LNCaP clone FGC (cell line): ENCODE measurements at places on chromosomes 4 and X.

- DNase-seq: no peak
Measured at GRCh38 chr4:34649716-34650115, 1594.6 kb downstream of the ARAP2 start.

DNA sequence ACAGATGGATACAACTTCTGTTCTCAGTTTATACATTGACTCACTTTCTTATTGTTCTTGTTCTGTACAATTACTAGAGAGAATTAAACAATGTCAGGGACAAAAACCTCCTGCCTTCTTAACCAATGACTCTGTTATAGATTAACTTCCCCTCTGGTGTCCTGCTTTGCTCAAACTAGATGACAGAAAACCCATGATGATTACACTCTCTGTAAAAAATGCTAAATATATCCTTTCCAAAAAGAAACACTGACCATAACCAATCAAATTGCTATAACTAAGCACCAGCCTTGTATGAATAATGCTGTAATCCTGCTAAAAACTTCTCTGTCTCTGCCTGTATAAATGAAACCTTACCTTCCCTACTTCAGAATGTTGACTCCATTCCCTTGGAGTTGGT, 29.8 kb upstream of the IL13RA2 start:
- no peak for DNase-seq

DNA sequence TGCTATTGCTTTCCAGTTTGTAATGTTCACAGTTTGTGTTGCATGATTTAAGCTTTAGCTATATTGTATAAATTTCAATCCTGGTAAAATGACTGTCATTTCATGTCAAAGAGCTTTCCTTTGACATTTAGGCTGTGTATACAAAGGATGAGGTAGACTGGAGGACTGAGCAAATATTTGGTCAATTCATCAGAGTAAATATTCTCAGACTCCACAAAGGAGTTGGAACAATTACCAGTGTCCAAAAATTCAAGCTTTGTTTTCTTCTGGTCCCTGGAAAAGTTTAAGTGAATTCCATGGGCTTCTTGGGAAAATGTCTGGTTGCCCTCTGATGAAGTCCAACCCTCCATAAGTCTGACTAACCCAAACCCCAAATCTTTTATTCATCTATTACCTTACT, 682.4 kb downstream of the DACH2 start:
- no peak for DNase-seq

GRCh38 chr4:188960411-188961093, 821.3 kb downstream of the TRIML1 start:
- no peak for DNase-seq

DNA sequence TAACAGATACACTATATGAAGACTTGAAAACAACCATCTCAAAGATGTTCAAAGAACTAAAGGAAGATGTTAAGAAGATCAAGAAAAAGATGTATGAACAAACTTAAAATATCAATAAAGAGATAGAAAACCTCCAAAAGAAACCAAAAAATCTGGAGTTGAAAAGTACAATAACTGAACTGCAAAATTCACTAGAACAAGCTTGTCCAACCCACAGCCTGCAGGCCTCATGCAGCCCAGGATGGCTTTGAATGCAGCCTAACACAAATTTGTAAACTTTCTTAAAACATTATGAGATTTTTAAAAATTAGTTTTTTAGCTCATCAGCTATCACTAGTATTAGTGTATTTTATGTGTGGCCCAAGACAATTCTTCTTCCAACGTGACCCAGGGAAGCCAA, 77.0 kb upstream of the DCTD start:
- DNase-seq: no peak

- DNase-seq: no peak
Measured at GRCh38 chr4:173937631-173938270, 345.7 kb downstream of the FBXO8 start.

DNA sequence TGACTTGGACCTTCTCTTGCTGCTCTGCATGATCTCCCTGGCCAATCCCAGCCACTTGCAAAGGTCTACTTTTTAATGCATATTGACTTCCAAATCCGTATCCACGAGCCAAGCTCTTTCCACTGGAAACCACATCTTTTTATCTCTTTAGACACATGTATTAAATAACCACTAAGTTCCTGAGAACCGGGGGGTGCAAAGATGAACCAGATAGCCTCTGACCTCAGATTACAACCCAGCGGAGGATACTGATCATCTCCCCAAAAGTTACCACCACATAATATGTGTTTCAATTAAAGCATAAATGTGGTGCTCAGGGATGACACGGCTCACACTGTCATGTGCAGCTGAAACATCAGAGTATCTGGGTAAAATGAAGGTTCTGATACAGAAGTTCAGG, 40.4 kb upstream of the FAM9B start:
- DNase-seq: no peak

DNA sequence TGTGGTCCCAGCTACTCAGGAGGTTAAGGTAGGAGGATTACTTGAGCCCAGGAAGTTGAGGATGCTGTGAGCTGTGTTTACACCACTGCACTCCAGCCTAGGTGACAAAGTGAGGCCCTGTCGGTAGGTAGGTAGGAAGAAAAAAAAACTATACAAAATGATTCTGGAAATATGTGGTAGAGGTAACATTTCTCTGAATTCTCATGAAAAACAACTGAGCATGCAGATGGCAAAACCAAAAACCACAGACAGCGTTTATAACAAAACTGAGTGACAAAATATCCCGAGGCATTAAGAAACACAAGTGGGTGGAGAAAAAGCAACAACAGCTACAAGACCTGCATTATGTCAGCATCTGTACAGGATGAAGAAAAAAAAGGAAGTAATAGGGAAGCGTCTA, 211.7 kb downstream of the DLG3 start:
- no peak for DNase-seq

GRCh38 chr4:19728773-19729172, 522.9 kb upstream of the SLIT2 start:
- DNase-seq: no peak

DNA sequence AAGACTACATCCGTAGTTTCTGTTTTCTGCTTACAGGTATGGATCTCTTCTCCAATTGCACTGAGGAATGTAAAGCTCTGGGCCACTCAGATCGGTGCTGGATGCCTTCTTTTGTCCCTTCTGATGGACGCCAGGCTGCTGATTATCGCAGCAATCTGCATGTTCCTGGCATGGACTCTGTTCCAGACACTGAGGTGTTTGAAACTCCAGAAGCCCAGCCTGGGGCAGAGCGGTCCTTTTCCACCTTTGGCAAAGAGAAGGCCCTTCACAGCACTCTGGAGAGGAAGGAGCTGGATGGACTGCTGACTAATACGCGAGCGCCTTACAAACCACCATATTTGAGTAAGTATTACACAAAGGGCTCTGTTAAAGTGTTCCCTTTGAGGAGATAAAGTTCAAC, 13.8 kb downstream of the PCDH10 start:
- no peak for DNase-seq

DNA sequence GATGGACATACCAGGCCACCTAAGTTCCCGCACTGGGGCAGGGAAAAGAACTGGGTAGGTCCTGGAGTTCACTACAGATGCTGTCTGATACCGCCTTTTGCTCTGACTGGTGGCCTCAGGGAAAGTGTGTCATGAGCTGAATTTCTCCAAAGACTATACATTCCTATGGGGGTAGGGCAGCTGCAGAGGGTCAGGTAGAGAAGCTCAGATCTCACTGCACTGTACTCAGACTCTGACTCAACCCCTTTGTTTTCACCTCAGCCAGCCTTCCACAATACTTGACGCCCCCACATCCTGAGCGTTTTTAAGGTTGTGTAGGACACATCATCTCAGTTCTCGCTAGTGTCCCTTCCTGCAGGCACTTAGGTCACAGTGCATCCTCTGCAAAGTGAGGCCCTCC, 7.8 kb downstream of the GATB start:
- no peak for DNase-seq

GRCh38 chr4:81314196-81314896, 99.3 kb upstream of the PRKG2 start:
- DNase-seq: peak; percentile 15

DNA sequence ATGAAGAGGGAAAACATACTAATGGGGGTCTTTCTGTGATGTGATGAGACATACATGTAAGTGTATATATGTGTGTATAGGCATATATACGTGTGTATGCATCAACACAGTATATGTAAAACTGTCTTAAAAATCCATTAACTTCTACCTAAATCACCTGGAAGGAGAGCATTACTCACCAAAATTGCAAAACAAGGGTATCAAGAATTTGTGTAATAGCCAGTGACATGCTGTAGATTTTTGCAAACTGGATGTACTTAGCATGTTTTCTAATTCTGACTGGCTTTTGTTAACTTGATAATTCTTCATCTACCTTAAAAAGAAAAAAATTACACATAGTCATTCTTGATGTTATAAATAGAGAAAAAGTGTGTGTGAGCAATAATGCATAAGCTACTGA, 104.7 kb downstream of the PRRG1 start:
- DNase-seq: no peak

DNA sequence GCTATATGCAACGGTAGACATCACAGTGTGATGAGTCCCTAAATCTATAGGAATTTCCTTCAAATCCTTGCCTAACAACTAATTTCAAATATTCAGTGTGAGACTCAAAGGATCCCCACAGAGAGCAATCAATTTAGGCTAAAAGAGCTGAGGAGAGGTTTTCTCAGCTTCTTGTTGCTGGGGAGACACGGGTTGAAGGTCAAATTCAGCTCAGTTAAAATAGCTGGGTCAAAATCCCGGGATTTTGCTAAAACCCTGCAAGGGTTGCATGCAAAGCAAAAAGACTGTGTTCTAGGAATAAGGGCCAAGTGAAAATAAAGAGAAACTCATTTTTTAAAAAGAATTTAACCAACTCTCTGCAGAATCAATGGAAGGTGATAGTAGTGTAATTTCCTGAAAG, 1073.4 kb downstream of the NLGN4X start:
- DNase-seq: no peak

- no peak for DNase-seq
Measured at GRCh38 chr4:54268151-54268550, 39.1 kb downstream of the PDGFRA start.

DNA sequence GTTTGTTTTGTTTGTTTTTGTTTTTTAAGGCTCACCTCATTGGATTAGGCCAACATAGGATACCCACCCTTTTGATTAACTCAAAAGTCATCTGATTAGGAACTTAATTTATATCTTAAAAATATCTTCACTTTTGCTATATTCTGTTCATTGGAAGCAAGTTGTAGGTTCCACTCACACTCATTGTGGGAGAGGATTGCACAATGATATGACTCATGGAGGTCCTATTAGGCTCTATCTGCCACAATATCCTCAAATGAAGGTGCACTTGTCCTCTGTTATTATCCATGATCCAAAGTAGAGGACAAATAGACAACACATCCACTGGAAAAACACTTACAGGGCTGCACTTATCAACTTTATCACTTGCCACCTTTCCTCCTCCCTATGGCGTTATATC, 60.5 kb upstream of the ADAMTS3 start:
- no peak for DNase-seq

GRCh38 chr4:6134612-6135220, 65.6 kb downstream of the JAKMIP1 start:
- peak; percentile 27 for DNase-seq

GRCh38 chr4:4836044-4836443, 23.4 kb upstream of the MSX1 start:
- no peak for DNase-seq

DNA sequence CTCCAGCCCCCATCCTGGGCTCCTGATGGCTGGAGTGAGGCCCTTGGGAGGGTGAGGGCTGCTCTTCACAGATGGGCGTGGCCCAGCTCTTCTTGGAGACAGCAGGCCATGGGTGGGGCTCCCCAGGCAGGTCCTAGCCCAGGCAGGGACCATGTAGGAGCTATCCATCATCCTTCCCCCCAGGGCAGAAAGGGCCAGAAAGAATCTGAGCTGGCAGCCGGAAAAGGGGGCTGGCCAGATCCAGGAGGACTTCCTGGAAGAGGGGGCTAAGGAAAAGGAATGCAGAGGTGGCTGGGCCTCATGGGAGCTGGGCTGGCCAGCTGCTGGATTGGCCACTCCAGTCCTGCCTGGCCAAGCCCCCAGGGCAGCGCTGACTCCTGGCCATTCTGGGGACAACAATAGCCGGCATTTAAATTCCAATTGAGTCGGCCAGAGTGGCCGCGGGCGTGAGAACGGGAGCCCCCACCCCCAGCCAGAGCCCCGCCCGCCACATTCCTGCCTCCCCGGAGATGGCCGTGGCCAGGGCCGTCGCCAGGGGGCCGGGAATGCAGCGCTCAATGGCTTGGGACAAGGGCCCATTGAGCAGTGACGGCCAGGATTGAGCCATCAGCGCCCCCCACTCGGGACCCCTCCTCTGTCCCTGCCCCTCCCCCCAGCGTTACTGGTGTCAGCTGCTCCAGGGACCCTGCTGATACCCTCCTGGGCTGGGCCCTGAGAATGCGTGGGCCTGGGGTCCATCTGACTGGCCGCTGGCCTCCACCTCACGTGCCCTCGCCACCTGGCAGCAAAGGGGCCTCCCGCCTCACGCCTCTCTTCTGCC, 15.1 kb upstream of the FGFR3 start:
- DNase-seq: no peak

DNA sequence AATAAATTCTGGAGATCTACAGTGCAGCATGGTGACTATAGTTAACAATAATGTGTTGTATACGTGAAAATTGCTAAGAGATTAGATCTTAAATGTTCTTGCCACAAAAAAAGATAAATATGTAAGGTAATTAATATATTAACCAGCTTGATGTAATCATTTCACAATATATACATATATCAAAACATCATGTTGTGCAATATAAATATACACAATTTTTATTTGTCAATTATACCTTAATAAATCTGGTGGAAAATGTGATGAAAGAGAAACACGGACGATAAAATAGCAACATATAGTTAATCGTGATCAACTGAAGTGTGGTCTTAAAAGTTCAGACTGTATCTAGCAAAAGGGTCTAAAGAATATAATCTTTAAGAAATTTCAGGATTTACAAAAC, 16.5 kb upstream of the NDNF start:
- DNase-seq: no peak

DNA sequence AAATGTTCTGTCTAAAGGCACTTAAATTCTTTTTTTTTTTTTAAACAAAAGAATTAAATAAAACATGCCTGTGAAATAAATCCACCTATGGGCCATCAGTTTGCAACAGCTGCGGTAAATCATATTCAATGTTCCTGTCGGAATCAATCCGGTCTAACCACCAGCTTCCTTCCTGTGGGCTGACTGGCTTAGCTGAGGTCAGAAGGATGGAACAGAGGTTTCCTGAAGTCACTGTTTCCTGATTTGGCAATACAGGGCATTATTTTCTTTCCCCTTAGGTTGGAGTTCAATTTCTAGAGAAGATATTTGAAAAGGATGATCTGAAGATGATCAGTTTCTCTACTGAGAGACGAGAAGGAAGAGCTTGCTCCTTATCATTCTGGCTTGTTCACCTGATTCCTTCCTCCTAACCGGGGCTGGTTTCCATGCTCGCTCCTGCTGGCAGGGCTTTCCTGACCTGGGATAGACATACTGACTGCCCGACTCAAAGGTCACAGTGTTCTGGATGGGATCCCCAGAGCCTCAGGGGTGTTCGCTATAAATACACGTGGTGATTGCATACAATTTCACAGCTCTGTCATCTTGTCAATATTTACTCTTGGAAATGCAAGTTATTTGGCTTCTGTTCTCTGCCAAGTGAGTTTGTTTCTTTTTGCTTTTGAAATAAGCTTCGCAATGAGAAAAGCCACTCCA, 21.7 kb downstream of the PDLIM3 start:
- peak; percentile 63 for DNase-seq
